Suprapubic skin (tissue), 4 donors: ENCODE measurements at places on chromosomes 3 and 15. TPM values are rescaled to one million over a fixed set of nuclear protein-coding genes. Genes with fewer than 3 reads are reported as not detected.

OCA2 gene
- total RNA-seq: 20.9 TPM

GRCh38 chr3:78889348-78889747 is 878.5 kb downstream of the ROBO1 start:
- H3K27me3 ChIP-seq: no peaks in the 10 kb centered on the region
- peaks cover 17% of the 10 kb centered on the region for H3K4me1 ChIP-seq
- no peaks in the 10 kb centered on the region for H3K36me3 ChIP-seq
- H3K4me3 ChIP-seq: no peak overlapping the region

- no peaks in the 10 kb centered on the region for H3K4me1 ChIP-seq
- H3K27me3 ChIP-seq: no peaks in the 10 kb centered on the region
- H3K4me3 ChIP-seq: no peak overlapping the region
- H3K27ac ChIP-seq: no peak overlapping the region
Measured at GRCh38 chr3:15221574-15222217, 15.7 kb downstream of the CAPN7 start.

DNA sequence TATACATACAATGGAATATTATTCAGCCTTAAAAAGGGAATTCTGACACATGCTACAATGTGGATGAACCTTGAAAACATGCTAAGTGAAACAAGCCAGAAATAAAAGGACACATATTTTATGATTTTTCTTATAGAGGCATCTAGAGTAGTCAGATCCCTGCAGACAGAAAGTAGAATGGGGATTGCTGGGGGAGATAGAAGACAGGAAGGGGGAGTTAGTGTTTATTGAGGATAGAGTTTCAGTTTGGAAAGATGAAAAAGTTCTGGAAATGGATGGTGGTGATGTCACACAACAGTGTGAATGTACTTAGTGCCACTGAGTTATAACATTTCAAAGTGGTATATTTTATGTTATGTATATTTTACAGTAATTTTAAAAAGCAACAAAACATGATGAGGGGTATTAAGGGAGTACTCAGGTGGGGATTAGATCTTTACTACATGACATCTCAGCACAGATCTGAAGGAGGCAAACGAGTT is 4.7 kb downstream of the ITPR1 start:
- H3K27ac ChIP-seq: no peak overlapping the region
- no peaks in the 10 kb centered on the region for H3K36me3 ChIP-seq
- H3K4me1 ChIP-seq: peaks cover 11% of the 10 kb centered on the region
- no peaks in the 10 kb centered on the region for H3K27me3 ChIP-seq
- DNase-seq: no peak
